ENCODE measurements at places on chromosomes 12 and 14. TPM values are rescaled to one million over a fixed set of nuclear protein-coding genes. Genes with fewer than 3 reads are reported as not detected.

GRCh38 chr14:76245097-76245496 lies 93.4 kb downstream of the GPATCH2L start:
- no peak overlapping the region for H3K4me3 ChIP-seq
- H3K36me3 ChIP-seq: peaks cover 26% of the 10 kb centered on the region
- H3K27me3 ChIP-seq: peaks cover 4% of the 10 kb centered on the region
- H3K4me1 ChIP-seq: no peaks in the 10 kb centered on the region
- H3K27ac ChIP-seq: no peak overlapping the region
- DNase-seq: no peak

The UBC gene
- 673 TPM for total RNA-seq

DNA sequence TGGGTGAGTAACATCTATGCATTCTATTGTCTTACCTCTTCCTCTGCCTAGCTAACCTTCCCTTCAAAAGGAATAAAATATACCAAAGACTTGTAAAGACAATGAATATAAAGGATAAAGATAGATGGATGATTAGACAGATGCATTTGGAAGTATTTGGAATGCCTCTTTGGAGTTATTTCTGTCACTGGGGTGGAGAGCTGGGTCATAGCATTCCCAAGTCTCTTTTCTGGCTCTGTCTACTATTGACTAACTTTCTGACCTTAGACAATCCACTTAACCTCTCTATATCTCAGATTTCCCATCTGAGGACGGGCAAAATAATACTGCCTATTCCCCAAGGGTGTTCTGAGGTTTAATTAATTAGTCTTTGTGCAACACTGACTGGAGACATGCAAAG lies 517.4 kb downstream of the DIO2 start:
- no peaks in the 10 kb centered on the region for H3K36me3 ChIP-seq
- no peaks in the 10 kb centered on the region for H3K27me3 ChIP-seq
- H3K27ac ChIP-seq: no peak overlapping the region
- DNase-seq: no peak
- H3K4me1 ChIP-seq: peaks cover 4% of the 10 kb centered on the region
- H3K4me3 ChIP-seq: no peak overlapping the region

GRCh38 chr12:4307593-4308333 lies 13.2 kb upstream of the TIGAR start:
- no peak overlapping the region for H3K27ac ChIP-seq
- H3K4me3 ChIP-seq: peak overlapping the region; percentile 73
- peaks cover 3% of the 10 kb centered on the region for H3K36me3 ChIP-seq
- DNase-seq: peak; percentile 66
- H3K27me3 ChIP-seq: no peaks in the 10 kb centered on the region

DNA sequence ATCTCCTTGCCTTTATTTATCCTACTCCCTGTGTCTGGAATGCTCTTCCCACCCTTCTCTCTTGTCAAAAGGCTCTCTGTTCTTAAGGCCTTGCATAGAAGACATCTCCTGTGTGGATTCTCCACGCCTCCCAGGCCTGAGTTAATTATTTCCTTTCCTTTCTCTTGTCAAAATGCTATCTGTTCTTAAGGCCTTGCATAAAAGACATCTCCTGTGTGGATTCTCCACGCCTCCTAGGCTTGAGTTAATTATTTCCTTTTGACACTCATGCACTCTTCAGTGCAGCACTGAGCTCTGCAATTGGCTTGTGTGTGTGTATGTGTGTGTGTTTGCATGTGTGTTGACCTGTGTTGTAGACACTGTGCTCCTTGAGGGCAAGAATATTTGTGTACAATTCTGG lies 52.1 kb upstream of the DCD start:
- no peak overlapping the region for H3K4me3 ChIP-seq
- DNase-seq: no peak

The CD163L1 gene
- 1.6 TPM for total RNA-seq

GRCh38 chr14:99551034-99551922 lies 52.7 kb downstream of the CCDC85C start:
- no peaks in the 10 kb centered on the region for H3K36me3 ChIP-seq
- DNase-seq: no peak
- peaks cover 7% of the 10 kb centered on the region for H3K27me3 ChIP-seq

GRCh38 chr14:51451561-51451960 lies 200.1 kb upstream of the FRMD6 start:
- H3K4me3 ChIP-seq: no peak overlapping the region
- H3K36me3 ChIP-seq: no peaks in the 10 kb centered on the region

DNA sequence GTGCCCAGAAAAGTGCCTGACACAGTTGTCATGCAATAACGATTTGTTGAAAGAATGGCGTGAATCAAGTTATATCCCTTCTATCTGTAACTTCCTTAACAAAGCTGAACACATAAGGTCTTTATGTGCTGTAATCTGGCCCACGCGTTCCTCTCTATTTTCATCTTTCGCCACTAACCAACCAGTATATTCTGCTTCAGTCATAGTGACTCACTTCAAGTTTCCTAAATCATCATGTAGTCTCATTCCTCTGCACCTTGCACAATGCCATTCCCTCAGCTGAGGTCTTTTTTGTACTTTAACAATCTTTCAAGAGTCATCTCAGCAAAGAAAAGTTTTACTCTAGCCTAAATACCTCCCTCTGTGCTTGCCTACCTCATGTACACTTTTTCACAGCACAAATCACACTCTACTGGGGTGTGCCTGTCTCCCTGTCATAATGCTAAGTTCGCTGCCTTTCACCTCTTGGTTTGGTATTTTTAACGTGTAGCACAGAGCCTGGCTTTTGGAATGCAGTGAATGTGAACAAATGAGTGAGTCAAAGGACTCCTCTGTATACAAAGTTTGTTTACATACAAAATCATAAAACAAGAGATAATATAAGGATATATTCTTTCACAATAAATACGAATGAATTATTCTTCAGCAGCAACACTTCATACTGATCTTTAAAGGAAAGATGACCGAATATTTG lies 2.9 kb upstream of the CMAS start:
- no peak overlapping the region for H3K27ac ChIP-seq
- no peaks in the 10 kb centered on the region for H3K27me3 ChIP-seq
- no peak overlapping the region for H3K4me3 ChIP-seq
- H3K36me3 ChIP-seq: no peaks in the 10 kb centered on the region
- DNase-seq: no peak

GRCh38 chr12:68912916-68913315 lies 20.1 kb downstream of the CPM start:
- DNase-seq: no peak
- H3K4me1 ChIP-seq: no peaks in the 10 kb centered on the region
- H3K4me3 ChIP-seq: no peak overlapping the region
- no peaks in the 10 kb centered on the region for H3K27me3 ChIP-seq
- no peaks in the 10 kb centered on the region for H3K36me3 ChIP-seq

The EPYC gene
- total RNA-seq: not detected

- peaks cover 16% of the 10 kb centered on the region for H3K4me1 ChIP-seq
- H3K27ac ChIP-seq: peak overlapping the region; percentile 92
- H3K36me3 ChIP-seq: no peaks in the 10 kb centered on the region
- H3K4me3 ChIP-seq: peak overlapping the region; percentile 96
- no peak for DNase-seq
These were observed 780 bp downstream of the TBC1D15 start for GRCh38 chr12:71840231-71840847.

The KLHDC1 gene
- 2.0 TPM for total RNA-seq

- peaks cover 16% of the 10 kb centered on the region for H3K4me1 ChIP-seq
- H3K4me3 ChIP-seq: no peak overlapping the region
- no peaks in the 10 kb centered on the region for H3K27me3 ChIP-seq
These were observed 156.7 kb upstream of the DIO3 start for GRCh38 chr14:101404426-101405170.

DNA sequence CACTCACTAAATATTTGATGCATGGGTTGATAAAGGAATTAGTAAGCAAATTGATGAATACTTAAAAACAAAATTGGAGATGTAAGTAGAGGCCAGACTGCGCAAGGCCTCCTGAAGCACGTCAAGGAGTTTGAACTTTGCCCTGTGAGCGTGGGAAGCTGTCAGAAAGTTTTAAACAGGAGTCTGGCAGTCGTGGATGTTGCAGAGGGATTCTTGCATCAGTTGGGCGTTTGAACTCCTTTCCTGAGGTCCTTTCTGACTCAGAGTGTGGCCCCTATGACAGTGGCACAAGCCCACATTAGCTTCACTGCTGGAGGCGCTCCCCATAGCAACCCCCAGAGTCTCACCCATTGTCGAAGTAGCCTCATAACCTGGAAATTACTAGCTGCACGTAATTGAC lies 17.9 kb upstream of the IL22 start:
- no peaks in the 10 kb centered on the region for H3K36me3 ChIP-seq
- peaks cover 8% of the 10 kb centered on the region for H3K4me1 ChIP-seq
- H3K4me3 ChIP-seq: no peak overlapping the region

- DNase-seq: no peak
- no peaks in the 10 kb centered on the region for H3K36me3 ChIP-seq
- no peak overlapping the region for H3K4me3 ChIP-seq
- H3K27me3 ChIP-seq: peaks cover 21% of the 10 kb centered on the region
These were observed 12.5 kb downstream of the CTSG start for GRCh38 chr14:24563505-24563904.

GRCh38 chr14:105446971-105447370 lies 27.3 kb downstream of the MTA1 start:
- H3K4me3 ChIP-seq: no peak overlapping the region
- H3K27me3 ChIP-seq: no peaks in the 10 kb centered on the region
- DNase-seq: no peak
- no peak overlapping the region for H3K27ac ChIP-seq
- no peaks in the 10 kb centered on the region for H3K36me3 ChIP-seq

- H3K27me3 ChIP-seq: no peaks in the 10 kb centered on the region
- H3K36me3 ChIP-seq: peaks cover 31% of the 10 kb centered on the region
- DNase-seq: no peak
- peak overlapping the region; percentile 89 for H3K4me3 ChIP-seq
- H3K27ac ChIP-seq: peak overlapping the region; percentile 0
These were observed 3.1 kb downstream of the SMOC1 start for GRCh38 chr14:69882116-69882864.
